Psoas muscle (tissue), 8 donors: ENCODE measurements at places on chromosomes 7 and 10. TPM values are rescaled to one million over a fixed set of nuclear protein-coding genes. Genes with fewer than 3 reads are reported as not detected.

GRCh38 chr10:36840788-36841187 lies 284.6 kb upstream of the ANKRD30A start:
- no peak for DNase-seq

GRCh38 chr10:84135836-84136235 lies 3.5 kb upstream of the GHITM start:
- DNase-seq: no peak

DNA sequence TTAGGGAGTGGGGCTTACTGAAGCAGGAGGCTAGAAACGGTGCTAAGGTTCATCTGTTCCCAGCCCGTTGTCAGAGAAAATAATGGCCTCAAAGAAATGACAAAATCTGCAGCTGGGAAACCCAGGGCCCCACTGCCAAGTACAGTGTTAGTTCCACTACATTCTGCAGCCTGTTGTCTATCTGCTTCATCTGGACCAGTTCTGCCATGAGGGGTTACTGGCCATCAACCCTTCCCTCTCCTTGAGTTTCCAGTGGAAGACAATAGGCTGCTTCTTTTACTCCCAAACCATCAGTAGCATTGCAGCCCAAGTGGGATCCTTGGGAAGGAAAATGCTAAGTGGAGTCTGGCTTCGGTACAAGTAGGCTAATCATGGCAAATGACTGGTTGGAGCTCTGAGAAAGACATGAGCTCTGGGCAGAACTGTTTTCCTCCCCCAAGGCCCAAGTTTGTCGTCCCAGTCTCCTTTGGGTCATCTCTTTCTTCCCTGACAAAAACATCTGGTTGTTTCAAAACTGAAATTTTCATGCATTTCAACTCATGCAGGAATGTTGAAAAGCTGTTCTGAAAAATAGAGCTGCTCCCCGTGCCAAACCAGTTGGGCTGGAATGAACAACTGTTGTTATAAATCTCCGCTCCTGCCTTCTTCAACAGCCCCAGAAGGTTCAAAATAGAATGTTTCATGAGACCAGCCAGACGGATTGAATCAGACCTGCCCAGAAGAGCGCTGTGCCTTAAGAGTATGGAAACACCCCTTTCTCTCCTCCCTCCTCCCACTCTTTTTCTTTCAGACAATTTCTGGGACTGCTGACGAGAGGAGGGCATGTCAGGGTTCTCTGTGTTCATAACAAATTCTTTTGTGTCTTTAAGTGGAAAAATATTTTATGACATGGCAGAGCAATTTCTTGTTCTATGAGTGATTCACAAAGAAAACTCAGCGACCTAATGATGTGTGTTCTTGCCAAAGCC lies 116.6 kb downstream of the RAB18 start:
- peak; percentile 27 for DNase-seq

DNA sequence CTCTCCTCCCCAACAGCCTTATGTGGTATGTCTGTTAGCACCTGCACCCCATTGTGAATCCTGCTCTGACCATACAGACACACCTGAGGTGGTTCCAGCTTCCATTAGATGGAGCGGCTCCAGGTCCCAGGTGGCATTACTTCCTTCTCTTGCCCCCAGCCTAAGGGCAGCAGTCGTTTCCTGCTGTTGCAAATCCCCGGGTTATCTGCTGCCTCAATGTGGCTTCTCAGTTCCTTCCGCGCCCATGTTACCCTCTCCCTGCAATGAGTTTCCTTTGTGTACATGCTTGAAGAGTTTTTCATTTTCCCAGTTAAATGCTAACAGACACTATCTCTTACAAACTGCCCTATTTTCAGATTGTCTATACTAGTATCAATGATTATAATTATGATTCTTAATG lies 62.8 kb upstream of the PRKCQ start:
- DNase-seq: no peak

GRCh38 chr10:101536800-101537199 lies 51.3 kb downstream of the POLL start:
- no peak for DNase-seq

DNA sequence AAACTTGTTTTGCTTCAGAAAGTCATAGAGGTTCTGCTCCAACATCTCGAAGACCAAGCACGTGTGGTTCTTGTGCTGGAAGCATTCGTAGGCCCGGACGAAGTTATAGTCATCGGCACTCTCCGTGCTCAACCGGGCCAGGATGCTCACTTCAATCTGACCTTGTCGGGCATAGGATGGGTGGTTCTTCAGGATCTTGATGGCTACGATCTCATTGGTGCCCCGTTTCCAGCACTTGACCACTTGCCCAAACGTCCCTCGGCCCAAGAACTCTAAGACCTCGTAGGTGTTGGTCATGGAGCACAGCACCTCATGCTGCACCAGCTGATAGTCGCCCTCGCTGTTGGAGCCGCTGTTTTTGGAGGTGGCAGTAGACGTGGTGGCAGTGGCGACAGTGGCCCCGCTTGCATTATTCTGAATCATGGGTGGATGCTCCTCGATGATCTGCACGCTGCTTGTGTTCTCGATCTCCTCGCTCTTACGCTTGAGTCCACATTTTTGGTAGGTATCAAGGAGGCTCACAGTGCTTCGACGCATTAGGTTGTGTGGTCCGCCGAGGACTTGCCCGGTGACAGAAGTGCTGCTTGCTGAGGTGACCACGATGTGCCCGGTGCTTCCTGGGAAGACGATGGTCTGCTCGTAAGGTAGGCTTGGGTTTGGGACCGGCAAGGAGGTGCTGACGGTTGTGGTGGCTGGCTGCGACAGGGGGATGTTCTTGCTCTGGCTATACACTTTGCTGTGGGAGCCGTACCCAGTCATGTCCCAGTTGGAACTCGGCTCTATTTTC lies 61.4 kb downstream of the HIPK2 start:
- no peak for DNase-seq

GRCh38 chr7:130332259-130333053 lies 12.2 kb upstream of the CPA5 start:
- no peak for DNase-seq

GRCh38 chr7:124459101-124460055 lies 306.2 kb downstream of the GPR37 start:
- DNase-seq: no peak

DNA sequence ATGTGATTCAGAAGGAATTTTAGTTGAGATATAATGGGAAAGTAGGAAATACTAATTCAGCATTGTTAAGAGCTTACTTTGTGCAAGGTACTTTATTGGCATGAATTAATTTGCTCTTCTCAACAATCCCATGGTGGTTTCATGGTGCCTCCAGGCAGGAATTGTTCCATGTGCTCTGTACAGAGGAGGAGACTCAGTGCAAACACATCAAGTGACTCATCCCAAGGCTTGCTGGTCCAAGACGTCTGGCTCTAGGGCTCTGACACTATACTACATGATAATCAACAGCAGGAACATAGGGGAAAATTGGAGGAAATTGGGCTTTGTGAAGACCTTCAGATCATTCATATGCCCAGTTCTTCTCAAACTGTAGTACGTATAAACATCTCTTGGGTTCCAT lies 66.5 kb upstream of the PRKG1 start:
- no peak for DNase-seq

GRCh38 chr10:102065561-102066398 lies 631 bp downstream of the HPS6 start:
- DNase-seq: peak; percentile 70

DNA sequence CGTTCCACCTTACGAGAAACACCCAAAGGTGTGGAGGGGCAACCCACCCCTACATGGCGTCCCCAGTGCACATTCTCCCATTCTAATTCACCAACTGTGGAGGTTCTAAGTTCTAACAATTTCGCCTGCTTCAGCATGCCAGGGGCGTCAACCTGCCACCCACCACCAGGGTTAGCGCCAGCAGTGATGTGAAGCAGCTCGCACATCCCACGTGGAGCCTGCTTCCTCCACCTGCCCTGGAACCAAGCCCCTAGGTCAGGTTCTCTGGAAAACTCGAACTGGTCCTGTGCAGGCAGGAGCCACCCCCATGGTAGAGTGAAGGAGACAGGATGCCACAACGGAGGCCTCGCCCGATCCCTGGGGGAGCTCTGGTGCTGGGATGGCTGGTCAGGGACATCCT lies 33.3 kb upstream of the FXYD4 start:
- DNase-seq: no peak

GRCh38 chr10:12357525-12358151 lies 8.3 kb downstream of the CAMK1D start:
- DNase-seq: no peak

DNA sequence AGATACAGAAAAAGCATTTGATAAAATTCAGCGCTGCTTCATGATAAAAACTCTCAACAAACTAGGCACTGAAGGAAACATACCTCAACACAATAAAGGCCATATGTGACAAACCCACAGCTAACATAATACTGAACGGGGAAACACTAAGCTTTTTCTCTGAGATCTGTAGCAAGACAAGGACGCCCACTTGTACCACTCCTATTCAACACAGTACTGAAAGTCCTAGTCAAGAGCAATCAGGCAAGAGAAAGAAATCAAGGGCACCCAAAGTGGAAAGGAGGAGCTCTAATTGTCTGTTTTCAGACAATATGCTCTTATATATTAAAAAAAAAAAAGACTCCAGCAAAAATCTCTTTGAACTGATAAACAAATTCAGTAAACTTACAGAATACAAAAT lies 13.3 kb downstream of the DIP2C start:
- DNase-seq: no peak

ANXA8L1 gene
- 0.15 TPM for total RNA-seq

CLCN1 gene
- 2.9 TPM for total RNA-seq

CAMK2B gene
- 81.4 TPM for total RNA-seq

ATP5MK gene
- total RNA-seq: 626 TPM

LEP gene
- 0.32 TPM for total RNA-seq

CD36 gene
- total RNA-seq: 149 TPM
